ENCODE measurements at places on chromosomes 5 and 9.

GRCh38 chr5:148820461-148821395, 5.7 kb upstream of the ADRB2 start:
- no peak for DNase-seq

- DNase-seq: no peak
These were observed 107.2 kb downstream of the C5orf15 start for GRCh38 chr5:133861161-133861737.

- DNase-seq: peak; percentile 60
These were observed 5.7 kb downstream of the RAPGEF1 start for GRCh38 chr9:131734165-131734610.

GRCh38 chr5:96649681-96650540, 12.3 kb upstream of the CAST start:
- no peak for DNase-seq

DNA sequence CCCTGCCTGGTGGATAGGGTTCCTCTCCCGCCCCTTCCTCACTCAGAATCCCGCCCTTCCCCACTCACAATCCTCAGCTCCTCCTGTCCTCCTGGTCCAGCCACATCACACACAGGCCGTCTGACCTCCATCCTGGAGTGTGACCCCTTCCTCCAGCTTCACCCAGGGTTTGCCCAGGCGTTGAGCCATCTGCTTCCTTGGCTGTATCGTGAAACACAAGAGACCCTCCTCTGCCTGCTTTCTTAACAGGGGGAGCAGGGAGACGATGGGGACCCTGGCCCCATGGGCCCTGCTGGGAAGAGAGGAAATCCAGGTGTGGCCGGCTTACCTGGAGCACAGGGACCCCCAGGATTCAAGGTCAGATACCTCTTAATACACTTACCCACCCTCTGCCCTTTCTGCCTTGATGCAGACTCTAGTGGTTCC, 32.3 kb upstream of the ORM1 start:
- no peak for DNase-seq

- DNase-seq: no peak
These were observed 101.8 kb downstream of the ZDHHC21 start for GRCh38 chr9:14591411-14591810.

DNA sequence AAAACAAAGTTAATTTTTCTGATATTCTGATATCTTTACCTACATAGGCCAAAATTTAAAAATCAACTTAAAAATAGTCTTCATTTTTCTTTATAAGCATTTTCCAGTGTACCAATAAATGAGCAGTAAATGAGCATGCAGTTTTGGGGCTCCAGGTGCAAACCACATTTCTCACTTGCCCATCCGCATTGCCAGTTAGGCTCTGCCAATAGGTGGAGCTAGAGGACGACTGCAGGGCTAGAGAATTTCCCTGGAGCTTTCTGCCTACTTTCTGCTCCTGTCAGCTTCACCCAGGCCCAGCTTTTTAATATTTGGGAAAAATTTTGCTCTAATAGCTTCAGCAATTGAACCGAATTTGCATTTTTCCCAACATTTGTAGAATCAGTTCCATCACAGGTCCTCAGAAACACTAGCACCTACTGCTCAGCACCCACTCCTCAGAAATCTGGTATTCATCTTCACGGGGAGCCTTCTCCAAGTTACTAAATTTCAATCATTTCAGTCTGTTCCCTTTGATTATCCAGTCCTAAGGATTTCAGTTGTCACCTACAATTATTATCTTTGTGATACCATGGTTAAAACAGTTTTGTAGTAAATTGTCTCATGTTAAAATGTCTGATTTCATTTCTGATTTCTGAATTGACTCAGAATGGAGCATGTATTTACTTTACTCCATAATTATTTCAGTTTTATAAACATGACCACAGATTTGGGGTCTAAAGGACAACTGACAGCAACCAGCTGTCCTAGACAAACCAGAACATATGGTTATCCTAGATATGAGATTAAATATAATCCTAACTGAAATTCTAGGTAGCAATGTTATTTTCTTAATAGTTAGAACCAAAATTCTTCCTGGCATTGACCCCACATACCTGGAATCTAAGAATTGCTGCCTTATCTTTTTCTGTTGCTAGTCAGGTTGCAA, 104.6 kb upstream of the FAM174A start:
- DNase-seq: peak; percentile 30
